Stimulated activated CD4-positive, alpha-beta T cell treated with anti-CD3 and anti-CD28 coated beads, Interleukin-1b, Interleukin-23, amount 100 ng/mL, for 48 hours (primary cell): ENCODE measurements at places on chromosomes 12 and 14.

DNA sequence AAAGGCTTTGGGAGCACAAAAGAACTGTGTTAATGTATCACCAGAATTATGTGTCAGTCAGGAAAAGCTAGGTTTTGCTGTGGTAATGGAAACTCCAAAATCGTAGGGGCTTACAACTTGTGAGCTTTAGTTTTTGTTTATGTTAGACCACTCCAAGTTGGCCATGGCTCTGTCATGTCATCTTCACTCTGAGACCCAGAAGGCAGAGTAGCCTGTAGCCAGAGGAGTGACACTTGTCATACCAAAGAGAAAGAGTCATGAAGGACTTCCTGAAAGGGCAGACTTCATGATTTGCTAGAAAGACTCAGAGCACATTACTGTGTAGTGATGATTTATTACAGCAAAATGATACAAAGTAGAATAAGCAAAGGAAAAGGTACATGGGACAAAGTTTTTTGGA lies 133.6 kb upstream of the SSTR1 start:
- DNase-seq = no peak

DNA sequence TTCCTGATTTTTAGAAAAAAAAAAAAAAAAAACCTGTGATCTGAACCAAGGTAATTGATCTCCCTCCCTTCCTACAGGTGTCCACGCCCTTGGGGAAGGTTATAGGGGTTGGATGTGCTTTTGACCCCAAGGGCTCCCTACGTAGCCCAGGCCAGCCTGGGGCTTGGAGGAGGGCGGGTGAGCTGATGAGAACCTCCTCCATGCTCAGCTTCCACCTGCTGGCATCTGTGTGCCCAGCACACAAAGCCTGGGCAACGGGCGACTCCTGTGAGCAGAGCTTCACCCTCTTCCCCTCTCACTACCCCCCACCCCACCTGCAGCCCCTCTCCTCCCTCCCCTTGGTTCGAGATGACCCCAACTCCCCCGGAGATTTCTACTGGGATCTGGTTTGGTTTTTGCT lies 25.3 kb upstream of the INF2 start:
- DNase-seq = no peak

DNA sequence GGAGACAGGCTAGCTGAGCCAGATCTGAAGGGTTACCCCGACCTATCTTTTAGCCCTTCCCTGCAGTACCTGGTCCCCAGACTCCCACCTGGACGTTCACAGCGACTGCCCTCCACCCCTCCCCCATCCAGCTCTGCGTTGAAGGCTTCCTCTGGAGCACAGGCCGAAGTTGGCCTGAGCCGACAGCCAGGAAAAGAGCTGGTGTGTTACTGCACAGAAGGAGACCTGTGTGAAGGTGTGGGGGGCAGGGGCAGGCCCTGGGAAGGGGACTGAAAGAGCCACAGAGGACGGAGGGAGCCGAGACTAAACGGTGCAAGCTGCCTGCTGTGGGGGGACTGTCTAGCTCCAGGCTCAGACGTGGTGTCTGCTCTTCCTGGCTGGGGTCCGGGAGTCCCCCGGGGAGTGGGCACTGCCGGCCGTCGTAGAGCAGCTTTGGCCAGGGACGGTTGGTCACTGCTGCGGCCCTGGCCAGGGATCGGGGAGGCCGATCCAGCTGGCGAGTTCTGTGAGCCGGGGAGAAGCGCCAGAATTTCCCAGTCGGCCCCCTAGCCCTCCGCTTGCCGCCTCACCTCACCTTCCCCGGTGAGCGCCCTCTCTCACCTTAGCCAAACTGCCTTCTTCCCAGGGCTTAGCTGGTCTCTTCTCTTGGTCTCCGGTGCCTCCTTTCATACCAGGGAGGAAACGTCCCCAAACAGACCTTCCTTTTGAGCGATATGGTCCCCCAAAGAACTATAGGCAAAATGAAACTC lies 899 bp upstream of the COL2A1 start:
- DNase-seq = no peak

DNA sequence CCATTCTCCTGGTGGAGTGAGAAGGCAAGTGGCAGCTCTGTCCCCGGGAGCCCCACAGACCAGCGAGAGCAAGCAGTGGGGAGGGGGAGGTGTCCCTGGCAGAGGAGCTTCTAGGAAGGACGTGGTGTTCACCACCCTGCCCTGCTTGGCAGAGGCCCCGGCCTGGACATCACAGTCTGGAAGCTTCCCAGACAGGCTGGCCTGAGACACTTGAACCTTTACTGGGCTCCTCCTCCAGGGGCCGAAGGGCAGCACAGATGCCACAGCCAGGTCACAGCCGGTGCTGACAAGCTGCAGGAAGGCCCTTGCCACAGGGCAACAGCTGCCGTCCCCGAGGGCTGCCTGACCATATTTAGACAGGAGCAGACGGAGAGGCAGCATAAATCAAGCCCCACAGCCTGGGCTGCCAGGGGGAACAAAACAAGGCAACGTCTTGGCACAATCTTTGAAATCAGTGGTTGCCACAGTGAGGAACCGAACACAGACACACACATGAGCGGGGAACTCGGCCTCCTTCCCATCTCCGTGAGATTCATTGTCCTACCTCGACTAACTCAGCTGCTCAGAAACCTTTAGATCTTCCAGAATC lies 28.5 kb downstream of the PRIMA1 start:
- DNase-seq = no peak

GRCh38 chr14:85895603-85896002 lies 365.7 kb downstream of the FLRT2 start:
- DNase-seq = no peak

- DNase-seq = no peak
Observed at GRCh38 chr14:90757452-90757851, 58.8 kb downstream of the TTC7B start.

- DNase-seq = no peak
Observed at GRCh38 chr14:99173086-99173485, 98.9 kb downstream of the BCL11B start.

GRCh38 chr14:100306998-100307765 lies 938 bp upstream of the SLC25A29 start:
- no peak for DNase-seq

GRCh38 chr12:59650588-59651228 lies 54.9 kb downstream of the SLC16A7 start:
- no peak for DNase-seq

DNA sequence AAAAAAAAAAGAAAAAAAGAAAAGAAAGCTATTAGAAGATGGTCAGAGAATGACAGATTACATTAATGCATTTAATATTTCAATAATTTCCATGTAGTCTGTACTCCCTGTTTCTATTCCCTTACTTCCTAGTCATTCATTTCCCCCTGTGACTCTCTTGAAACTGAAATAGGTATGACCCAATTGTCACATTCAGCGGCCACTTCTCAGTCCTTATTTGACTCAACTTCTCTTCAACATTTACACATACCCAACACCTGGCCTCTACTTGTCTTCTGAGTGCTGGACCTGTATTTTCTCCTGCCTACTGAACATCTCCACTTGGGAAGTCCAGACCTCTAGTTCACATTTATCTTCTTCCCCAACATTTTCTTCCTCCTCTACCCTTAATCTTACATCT lies 7.2 kb downstream of the EEA1 start:
- peak; percentile 19 for DNase-seq

DNA sequence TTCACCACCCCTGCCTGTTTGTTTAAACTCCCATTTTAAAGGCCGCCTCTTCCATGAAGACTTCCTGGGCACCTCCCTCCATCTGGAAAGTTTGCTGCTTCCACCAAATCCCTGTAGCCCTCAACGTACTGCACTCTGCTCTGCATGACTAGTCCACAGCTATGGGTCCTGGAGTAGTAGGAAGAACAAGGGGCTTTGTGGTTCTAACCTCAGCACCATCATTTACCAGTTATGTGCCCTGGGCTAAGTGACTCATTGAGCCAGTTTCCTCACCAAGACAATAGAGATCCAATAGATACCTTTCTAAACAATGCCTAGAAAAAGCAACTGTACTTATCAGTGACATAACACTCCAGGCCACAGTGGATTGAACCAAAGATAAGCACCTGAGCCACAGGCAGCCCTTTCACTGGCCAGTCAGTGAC lies 8.5 kb upstream of the LTBP2 start:
- peak; percentile 48 for DNase-seq
